Inflammatory macrophage treated with lipopolysaccharide for 4 hours (primary cell): ENCODE measurements at places on chromosomes 2 and 18.

GRCh38 chr18:6746386-6746960 is 17.0 kb downstream of the ARHGAP28 start:
- no peak for DNase-seq

DNA sequence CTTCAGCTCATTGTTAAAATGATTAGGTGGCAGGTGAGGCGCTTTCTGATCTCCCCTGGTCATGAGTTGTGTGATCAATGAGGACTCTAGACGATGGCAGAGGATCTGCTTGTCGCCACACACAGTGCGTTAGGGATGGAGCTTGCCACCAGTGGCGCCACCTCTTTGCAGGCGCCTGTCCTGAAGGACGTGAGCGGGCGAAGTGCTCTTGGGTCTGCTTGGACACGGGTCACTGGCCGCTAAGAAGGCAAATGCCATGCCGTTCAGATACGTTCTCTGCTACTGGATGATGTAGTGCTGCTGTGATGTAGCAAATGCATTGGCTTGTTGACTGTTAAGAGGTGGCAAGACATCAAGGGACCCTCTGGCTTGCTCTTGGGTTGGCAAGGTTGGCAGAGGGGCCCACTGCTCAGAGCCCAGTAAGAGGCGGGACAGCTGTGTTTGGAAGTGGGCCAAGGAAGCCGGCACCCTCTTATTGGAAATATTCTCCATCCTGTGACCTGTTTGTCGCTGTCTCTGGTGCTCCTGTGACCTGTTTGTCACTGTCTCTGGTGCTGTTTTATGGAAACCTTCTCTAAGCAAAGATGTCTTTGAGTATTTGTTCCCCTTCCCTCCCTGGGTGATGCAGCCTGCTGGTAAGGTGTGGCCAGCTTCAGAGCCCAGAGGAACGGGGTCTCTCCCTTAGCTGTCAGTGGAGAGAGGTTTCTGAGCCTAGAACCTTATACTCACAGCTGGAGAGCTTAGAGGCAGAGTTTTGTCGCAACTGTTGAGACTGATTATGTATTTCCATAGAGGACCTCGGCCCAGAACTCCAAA is 14.6 kb downstream of the LDLRAD4 start:
- no peak for DNase-seq

DNA sequence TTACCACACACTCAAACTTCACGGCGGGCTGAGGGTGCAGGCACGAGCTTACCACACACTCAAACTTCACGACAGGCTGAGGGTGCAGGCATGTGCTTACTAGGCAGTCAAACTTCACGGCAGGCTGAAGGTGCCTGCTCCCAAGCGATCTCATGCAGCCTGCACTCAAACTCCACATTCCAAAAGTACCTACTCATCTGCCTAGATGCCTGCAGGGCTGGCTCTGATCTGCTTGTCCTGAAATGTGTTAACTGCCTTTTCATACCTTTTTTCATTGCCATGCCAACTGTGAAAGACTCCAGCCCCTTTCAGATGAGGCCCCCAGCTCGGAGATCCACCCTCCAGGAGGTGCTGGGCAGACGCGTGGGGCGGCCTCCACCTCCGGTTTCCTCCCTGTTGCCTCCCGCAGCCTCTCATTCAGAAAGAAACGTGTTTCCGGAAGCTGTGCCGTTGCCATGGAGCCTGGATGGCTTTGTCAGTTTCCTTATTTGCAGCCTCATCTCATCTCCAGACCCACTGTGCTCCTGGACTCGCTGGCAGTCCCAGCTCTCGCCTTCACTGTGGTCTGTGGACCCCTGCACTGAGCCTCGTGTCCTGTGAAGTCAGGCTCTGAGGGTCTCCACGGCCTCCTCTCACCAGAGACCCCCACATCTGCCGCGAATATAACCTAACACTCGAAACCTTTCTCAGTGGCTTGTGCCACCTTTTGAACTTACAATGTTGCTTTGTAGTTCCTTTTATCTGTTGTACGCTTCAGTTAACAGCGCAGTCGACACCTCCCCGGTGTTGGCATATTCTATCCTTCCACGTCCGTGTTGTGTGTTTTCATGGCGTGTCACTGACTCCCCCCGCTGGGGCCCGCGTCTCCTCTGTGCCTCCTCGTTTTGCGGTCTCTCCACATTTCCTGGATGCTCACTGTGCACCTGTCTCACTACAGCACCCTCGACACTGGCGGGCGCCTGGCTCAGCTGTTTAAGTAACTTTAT is 106.1 kb upstream of the ALKAL2 start:
- no peak for DNase-seq

- peak; percentile 94 for DNase-seq
Measured at GRCh38 chr2:74843899-74844298, 10.0 kb downstream of the HK2 start.

DNA sequence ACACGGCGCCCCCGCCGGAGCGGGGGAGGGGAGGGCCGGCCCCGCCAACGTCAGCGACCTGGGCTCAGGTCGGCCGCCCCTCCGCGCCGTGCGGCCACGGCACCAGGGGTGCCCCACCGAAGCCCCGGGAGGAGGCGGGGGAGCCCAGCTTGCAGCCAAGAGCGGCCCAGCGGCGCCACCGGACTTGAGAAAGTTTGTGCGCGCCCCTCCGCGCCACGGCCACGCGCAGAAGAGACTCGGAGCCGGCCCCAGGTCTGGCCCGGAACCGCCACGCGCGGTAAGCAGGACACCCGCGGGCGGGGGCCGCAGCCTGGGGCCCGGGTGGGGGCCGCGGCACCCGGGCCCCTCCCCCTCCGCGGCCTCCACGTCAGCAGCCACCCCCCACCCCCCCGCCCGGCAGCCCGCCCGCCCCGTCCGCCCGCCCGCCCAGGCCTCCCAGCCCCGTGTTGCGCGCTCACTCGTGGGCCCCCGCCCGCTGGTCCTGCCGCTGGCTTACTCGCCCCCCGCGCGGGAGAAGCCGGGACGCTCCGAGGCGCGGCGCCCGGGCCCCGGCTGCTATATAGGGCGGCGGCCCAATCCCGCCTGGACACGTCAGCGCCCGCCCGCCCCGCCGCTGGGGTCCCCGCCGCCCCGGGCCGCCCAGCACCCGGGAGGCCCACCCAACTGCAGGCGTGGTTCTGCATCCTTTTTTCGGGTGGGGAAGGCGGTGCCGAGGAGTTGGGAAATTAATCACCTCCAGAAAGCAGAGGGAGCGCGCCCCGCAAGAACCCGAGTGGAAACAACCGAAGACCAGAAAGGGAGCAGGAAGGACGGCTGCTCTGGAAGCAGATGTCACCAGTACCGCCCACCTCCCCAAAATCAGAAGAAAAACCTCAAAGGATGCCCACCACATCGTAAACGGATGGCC is 42.9 kb downstream of the HDLBP start:
- DNase-seq, result peak; percentile 33

GRCh38 chr2:195150819-195151218 is 506.2 kb upstream of the SLC39A10 start:
- no peak for DNase-seq

DNA sequence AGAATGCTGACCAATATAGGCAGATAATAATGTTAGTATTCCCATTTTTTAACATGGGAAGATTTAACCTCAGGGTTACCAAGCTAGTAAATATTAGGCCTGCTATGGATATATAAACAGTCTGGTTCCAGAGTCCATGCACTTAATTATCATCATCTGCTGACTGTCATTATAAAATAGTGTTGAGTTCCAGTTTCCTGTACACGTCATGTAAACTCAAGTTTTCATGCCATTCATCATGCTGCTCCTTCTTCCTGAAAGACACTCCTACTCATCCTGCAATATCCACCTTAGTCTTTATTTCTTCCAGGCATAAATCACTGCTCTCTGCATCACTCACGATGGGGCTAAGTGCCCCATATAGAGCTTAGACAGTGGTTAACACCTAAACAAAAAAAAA is 420.8 kb upstream of the SPHKAP start:
- no peak for DNase-seq

- no peak for DNase-seq
Measured at GRCh38 chr2:220154304-220154703, 526.9 kb downstream of the SLC4A3 start.

- no peak for DNase-seq
Measured at GRCh38 chr2:159225025-159226016, 61.2 kb downstream of the WDSUB1 start.

GRCh38 chr2:37323781-37324535 is 675 bp downstream of the PRKD3 start:
- peak; percentile 23 for DNase-seq

DNA sequence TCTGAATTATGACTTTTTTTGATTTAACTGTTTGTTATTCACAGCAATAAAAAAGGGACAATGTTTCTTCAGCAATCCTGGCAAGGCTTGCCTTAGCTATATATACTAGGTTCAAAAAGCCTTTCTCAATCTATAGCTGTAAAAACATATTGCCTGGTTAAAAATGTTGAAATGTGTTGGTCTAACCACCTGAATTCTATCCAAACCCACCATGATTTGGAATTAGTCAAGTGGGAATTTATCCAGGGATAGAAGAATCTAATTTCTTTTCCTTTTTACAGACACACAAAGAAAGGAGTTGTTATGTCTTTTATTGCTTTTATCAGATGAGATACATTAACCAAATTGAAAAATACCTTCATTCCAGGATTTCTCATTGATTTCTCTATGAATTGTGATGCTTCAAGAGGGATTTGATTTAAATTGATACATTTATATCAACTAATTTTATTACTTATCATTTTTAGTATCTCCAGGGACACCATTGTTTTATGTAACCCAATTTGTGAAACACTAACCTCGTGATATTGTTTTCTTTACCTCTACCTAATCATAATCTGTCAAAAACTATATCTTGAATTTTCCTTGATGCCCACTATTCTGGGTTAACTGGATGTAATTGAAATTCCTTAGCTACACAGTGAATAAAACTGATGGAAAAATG is 88.1 kb downstream of the LRP1B start:
- no peak for DNase-seq

GRCh38 chr2:137348301-137348700 is 583.0 kb downstream of the THSD7B start:
- DNase-seq, result no peak

DNA sequence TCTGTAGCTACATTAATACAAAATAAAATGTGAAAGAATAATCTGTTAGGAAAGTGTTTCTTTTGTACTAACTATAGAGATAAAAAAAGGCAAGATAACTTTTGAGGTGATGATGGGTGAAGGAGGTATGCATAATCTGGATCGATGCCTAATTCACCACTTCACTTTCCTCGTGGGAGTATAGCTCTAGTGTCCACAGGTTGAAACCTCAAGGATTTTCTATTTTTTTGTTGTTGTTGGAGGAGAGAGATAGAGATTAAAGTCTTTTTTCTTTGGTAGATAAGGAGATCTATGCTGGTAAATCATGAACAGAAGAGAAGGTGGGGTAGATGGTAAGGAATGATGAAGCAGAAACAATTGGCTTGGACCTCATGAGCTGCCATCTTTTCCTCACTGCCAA is 635.3 kb upstream of the ZEB2 start:
- no peak for DNase-seq

GRCh38 chr2:225041851-225042799 is at the start of gene DOCK10:
DOCK10 (minus strand) TSS chr2:225042468; CDS start chr2:225042374, 94 bp downstream.
- DNase-seq, result peak; percentile 46

DNA sequence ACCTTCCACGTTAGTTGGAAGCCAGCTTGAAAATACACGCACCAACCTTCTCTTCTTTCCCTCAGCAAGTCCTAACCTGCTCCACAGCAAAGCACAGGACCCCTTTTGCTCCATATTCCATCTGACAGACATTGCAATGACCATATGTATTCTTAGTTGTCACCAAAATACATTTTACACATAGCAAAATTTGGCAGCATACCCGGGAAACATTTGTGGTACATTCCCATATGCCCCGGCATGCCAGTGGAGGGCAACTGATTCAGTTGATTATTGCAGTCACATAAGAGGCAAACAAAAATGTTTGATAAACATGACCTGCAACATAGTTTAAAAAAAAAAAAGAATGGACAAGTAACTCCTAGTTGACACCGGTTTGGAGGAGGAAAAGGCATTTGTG is 202.1 kb upstream of the UBE2E3 start:
- no peak for DNase-seq

DNA sequence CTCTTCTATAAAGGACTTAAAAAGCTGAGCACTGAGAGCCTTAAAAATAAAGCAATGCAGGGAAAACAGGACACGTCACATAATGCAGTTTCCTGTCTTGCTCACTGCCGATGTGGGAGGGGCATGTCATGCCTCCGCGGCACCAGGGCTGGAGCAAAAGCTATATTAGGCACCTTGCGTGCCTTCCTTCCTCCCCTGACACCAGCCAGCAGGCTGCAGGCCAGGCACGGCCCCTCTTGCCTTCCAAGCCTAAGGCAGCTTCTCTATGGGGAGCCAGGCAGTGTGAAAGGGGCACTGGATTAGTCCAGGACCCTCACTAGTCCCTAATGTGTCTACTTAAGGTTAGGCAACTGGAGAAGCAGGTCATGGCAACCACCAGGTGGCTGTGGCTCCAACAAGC is 26.3 kb downstream of the MRPL35 start:
- peak; percentile 78 for DNase-seq

- no peak for DNase-seq
Measured at GRCh38 chr2:121155502-121156056, 129.4 kb downstream of the TFCP2L1 start.

GRCh38 chr2:28082131-28082530 is 191.6 kb downstream of the BABAM2 start:
- DNase-seq, result no peak

- DNase-seq, result no peak
Measured at GRCh38 chr2:182667315-182667695, 48.8 kb upstream of the DNAJC10 start.

DNA sequence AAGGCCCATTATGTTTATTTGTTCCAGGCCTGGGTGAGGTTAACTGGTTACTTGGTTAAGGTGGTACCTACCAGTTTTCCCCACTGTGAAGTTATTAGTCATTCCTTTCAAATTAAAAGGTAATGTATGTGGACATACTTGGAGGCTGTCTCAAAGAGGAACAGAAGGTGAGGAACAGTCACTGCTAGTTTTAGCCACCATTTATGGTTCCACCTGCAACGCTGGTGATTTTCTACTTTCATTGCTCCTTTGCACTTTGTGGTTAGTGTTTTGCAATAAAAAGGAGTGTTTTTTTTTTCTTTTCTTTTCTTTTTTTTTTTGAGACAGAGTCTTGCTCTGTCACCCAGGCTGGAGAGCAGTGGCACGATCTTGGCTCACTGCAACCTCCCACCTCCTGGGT is 6.1 kb upstream of the ST6GAL2 start:
- DNase-seq, result no peak

- no peak for DNase-seq
Measured at GRCh38 chr2:20717641-20718040, 50.7 kb downstream of the GDF7 start.

GRCh38 chr18:13451661-13452387 is 233.3 kb downstream of the LDLRAD4 start:
- peak; percentile 51 for DNase-seq

DNA sequence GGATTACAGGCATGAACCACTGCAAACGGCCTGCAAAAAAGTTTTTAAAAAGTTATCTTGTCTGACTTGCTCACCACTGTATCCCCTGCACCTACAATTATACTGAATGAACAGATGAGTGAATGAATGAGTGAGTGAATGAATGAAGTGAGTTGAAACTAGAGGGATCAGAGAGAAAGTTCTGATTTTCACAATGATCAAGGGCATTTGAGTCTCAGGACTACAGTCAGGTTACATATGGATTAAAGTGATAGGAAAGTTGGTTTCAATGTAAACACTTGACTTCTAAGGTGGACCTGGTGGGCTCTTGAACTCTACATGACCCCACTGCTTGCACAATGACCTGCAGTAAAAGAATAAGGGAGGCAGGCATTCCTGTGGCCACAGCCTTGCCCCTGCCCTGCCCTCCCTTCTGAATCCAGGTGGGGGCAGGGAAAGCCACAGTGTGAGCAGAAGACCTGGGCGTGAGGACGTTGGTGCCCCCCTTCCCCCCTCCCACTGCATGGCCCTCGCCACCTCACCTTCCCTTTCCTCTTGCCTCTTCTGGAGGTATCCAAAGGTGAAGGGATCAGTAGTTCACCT is 10.7 kb downstream of the C2orf80 start:
- no peak for DNase-seq

GRCh38 chr2:32119161-32119560 is 46.5 kb upstream of the SLC30A6 start:
- DNase-seq, result no peak
